Stimulated activated CD4-positive, alpha-beta T cell treated with anti-CD3 and anti-CD28 coated beads, Interleukin-1b, Interleukin-23, amount 100 ng/mL, for 1 hour (primary cell): ENCODE measurements at places on chromosomes 2 and 18.

DNA sequence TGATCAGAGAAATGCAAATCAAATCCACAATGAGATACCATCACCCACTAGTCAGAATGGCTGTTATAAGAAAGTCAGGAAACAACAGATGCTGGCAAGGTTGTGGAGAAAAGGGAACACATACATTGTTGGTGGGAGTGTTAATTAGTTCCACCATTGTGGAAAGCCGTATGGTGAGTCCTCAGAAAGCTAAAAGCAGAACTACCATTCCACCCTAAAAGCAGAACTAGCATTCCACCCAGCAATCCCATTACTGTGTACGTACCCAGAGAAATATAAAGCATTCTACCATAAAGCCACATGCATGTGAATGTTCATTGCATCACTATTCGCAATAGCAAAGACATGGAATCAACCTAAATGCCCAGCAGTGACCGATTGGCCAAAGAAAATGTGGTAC, 60.7 kb downstream of the ANKRD62 start:
- DNase-seq: no peak

DNA sequence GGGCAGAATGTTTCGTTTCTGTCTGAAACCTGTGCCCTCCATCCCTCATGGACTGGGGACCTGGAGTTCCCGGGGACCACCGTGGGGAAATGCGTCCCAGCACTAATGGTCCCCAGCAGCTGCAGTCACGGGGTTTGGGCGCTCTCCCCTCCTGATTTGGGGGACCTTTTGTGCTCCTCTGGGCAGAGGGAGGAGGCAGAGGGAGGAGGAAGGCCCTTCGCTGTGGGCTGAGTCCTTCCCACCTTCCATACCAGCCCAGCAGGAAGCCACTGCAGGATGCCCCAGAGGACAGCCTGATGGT, 3.2 kb downstream of the GPR35 start:
- no peak for DNase-seq

DNA sequence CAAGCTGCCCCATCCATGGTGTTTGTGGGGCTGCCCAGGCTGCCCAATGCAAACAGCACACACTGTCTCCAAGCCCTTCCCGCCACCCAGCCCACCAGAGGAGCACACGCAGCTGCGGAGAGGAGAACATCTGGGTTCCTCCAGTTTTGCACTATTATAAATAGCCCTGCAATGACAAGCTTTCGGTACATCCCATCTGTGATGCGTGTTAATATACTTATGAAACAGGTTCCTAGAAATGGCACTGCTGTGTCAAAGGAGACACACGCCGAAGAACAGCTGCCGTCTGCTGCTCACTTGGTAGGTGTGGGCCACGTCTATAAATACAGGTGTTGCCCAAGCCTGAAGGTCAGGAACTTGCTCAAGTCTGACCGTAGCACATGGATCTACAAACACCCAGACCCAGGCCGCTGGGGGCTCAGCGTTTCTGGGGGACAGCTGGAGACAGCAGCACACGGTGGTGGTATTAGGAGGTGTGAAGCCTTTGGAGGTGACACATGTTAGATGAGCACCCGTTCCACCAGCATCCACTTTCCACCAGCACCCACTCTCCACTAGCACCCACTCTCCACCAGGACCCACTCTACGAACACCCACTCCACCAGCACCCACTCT, 34.3 kb downstream of the PXDN start:
- no peak for DNase-seq

- no peak for DNase-seq
Observed at GRCh38 chr2:228875152-228875900, 395.8 kb downstream of the PID1 start.

- DNase-seq: no peak
Observed at GRCh38 chr2:240275386-240275785, 134.9 kb upstream of the OTOS start.

GRCh38 chr2:86747711-86748639, 27.9 kb downstream of the RMND5A start:
- DNase-seq: no peak

- no peak for DNase-seq
Observed at GRCh38 chr2:232147440-232148077, 186.0 kb downstream of the DIS3L2 start.

DNA sequence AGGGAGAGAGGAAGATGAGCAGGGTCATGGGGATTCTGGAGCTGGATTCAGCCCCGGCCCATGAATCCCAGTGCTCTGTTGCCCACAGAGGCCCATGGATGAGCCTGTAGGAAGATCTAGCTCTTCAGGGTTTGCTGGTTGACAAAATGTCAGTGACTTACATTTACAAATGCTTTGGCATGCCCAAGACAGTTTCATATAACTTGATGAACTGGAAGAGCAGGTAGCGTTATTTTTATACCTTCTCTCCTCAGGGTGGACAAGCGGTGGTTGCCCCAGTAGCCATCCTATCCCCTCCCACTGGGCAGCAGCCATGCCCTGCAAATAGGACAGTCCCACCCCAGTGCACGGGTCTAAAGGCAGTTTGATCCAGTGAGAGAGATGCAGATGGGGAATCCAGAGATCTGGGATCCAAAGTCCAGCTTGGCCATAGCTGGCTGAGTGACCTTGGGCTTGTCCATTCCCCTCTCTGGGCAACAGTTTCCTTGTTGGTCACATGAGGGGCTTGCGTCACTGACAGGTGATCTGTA, 21.5 kb upstream of the KCNK3 start:
- DNase-seq: no peak

DNA sequence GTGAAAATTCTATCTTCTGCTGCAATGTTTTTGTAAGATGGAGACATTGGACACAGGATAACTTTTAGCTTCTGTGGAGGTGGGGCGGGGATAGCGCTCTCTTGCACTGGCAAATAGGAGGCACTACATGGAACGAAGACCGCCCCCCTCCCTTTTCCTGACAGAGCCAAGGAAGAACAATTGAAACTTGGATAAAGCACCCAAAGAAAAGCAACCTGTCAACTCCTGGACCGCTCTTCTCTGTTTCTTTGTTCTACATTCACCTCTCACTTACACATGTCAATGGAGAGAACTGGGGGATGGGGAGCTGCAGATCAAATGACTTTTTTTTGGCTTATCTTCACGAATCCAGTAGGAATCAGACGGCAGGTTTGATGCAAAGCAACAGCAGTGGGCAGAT, 126.3 kb upstream of the CHAC2 start:
- DNase-seq: no peak

DNA sequence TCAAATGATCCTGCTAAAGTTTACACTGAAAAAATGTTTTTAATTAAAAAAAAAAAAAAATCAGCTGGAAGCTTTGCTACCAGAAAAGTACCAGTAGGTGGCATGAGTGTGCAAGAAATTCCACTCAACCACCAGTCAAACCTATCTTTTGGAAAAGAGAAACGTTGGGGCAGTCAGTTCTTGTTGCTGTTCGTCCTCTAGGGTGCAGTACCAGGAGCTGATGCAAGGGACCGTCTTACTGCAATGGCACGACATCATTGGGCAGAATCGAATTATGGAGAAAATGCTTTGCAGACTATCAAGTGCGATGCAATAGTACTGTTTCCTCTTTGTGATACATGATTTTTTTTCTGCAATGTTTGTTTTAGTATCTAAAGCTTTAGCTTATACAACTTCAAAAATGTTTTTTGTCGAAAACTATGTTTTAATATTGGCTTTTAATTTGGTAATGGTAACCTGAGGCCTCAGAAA, 18.3 kb downstream of the YPEL5 start:
- DNase-seq: peak; percentile 37

- no peak for DNase-seq
Observed at GRCh38 chr2:25279091-25279651, 62.6 kb downstream of the DNMT3A start.

GRCh38 chr18:73535189-73535588, 612.4 kb downstream of the FBXO15 start:
- no peak for DNase-seq

DNA sequence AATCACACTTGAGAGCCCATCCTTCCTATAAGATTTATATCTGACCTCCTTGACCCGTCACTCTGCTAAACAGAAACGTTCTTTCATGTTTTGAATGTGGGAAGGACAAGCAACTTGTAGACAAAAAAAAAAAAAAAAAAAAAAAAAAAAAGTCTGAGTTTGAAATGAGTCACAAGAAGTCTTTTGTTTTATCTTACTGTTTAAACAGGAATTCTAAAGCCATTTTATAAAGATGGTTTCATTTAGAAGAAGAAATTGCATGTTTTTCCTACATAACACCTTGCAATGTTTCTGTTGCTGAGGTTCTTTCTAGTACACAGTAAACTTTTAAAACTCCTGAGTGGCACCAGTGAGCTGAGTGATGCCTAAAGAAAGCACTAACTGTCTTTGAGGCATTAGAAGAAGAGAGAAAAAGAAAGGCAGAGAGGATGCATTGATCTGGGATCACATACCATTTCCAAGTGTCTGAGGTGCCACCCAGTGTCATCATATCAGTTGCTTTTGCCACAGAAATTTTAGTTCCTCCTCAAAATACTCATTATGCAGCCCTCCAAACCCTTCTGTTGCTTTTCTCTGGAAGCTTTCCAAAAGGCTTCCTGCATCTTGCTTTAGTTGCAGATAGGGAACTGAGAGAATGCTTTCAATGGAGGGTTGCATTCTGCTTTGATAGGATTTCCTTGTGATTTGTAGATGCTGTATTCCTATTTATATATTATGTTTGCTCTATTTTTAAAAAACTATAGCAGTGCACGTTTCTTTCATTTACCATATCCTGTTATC, 69.1 kb downstream of the ACVR2A start:
- DNase-seq: no peak

GRCh38 chr18:62828852-62829251, 113.5 kb downstream of the PHLPP1 start:
- DNase-seq: no peak

GRCh38 chr18:48452861-48453323, 43.7 kb upstream of the ZBTB7C start:
- no peak for DNase-seq

DNA sequence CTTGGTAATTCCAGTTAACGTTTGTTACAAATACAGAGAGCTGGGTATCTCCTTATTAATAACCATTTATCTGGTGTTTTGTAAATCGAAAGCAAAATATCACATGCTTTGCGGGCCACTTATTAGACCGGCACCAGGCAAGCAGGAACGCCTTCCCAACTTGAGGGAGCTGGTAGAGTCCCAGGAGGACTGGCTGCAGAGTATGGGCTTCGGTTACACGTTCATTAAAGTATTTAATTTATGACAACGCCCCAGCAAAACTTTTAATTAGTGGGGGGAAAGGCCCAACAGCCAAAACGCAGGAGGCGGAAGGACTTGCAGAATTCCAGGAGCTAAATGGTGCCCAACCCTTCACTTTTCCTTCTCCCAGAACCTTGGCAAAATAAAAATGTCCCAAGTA, 3.7 kb downstream of the SMAD7 start:
- no peak for DNase-seq

GRCh38 chr2:213187833-213188532, 36.6 kb upstream of the IKZF2 start:
- DNase-seq: no peak

DNA sequence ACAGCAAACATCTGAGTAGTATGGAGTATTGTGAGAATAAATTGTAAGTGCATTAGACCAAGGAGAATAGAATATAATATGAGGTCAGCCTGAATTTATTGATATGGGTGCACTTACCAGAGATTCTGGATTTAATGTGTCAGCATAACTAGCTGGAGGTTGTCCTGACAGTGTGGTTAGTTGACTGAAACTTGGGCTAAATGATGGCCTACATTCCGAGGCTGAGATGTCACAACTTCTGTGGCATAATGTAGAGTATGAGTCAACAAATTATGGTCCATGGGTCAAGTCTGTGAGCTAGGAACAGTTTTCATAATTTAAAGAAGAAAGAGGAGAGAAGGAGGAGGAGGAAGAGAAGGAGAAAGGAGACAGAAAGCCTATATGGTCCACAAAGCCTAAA, 127.6 kb downstream of the QPCT start:
- DNase-seq: no peak

GRCh38 chr2:8535469-8535795, 146.4 kb upstream of the ID2 start:
- no peak for DNase-seq

- no peak for DNase-seq
Observed at GRCh38 chr2:232434563-232435374, 21.2 kb upstream of the ALPI start.

DNA sequence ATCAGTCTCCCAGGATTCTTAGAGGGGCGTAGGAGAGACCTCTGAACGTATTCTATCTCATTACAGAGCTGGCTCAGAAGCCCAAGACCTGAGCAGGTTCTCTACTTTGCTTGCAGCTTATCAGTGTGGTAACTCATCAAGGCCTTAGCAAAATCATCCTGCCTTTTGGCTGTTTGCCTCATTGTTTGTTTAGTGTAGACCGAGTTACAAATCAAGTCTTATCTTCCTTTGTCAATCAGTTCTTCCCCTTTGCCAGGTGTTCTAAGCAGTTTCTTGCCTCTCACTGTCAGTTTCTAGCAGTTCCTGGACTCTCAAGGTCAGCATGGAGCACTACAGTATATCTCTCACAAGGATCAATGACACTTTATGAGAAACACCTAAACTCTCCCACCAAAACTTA, 30.9 kb upstream of the NAB1 start:
- DNase-seq: no peak

DNA sequence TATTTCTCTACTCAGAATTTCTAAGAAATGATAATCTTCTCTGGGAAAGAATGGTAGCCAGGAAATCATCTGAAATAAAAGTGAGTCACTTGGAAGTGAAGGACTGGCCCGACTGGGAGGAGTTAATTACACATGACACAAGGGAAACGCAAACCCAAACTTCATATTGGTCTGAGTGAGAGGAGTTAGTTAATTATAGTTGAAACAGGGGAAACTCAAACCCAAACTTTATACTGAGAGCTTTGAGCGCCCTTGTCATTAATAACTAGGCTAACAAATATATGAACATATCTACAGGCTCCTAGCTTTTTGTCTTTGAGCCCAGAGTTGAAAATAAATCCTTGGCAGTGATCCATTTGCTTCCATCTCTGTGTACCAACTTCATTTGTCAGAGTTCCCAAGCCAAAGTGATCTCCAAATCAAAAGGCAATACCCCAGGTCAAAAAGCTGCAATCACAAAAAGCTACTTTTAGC, 187.8 kb upstream of the COL3A1 start:
- no peak for DNase-seq

- DNase-seq: no peak
Observed at GRCh38 chr2:56465491-56465890, 281.7 kb downstream of the CCDC85A start.

- no peak for DNase-seq
Observed at GRCh38 chr18:6920099-6920955, 190.8 kb downstream of the ARHGAP28 start.

- no peak for DNase-seq
Observed at GRCh38 chr2:61726456-61727209, 127.2 kb downstream of the FAM161A start.

DNA sequence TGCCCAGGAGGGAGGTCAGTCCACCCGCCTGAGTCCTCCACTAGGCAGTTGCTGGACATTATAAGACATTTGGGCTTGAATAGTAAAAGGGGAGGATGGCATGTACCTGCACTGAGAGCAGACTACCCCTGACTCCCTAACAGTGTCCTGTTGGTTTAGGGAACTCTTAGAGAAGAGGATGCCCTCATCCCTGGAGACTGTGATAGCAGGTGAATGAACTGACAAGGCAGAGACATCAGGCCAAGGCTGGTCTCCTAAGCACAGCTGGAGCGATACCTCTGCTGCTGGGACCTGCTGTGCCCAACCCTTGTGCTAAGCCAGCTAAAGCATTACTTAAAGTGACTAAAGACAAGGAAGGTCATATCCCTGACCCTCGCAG, 34.8 kb downstream of the PROC start:
- DNase-seq: no peak
